KBM-7 (cell line): ENCODE measurements at places on chromosomes 16 and 17.

DNA sequence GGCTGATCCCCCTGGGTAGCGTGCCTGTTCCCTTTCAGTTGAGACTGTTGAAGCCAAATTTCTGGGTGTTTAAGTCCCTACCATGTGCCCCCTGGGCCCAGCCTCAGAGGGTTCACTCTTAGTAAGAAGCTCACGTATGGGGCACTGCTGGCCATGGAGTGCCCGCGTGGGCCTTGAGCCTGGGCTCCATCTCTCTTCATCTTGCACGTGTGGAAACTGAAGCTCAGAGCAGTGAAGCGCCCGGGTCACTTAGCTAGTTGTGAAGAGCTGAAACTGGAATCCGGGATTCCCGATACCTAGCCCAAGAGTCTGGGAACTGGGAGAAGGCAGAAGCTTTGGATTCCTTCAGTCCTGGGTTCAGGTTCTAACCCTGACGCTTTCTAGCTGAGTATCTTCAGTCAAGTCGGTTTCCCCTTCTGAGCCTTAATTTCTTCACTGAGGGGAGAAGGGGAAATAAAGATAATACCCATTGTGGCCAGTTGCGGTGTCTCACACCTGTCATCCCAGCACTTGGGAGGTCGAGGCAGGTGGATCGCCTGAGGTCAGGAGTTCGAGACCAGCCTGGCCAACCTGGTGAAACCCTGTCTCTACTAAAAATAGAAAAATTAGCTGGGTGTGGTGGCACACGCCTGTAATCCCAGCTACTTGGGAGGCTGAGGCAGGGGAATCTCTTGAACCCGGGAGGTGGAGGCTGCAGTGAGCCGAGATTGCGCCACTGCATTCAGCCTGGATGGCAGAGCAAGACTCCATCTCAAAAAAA, 103.9 kb downstream of the OR1D5 start:
- DNase-seq, result no peak

- peak; percentile 92 for DNase-seq
These were observed 12.6 kb upstream of the ATP6V0C start for GRCh38 chr16:2500918-2501750.

DNA sequence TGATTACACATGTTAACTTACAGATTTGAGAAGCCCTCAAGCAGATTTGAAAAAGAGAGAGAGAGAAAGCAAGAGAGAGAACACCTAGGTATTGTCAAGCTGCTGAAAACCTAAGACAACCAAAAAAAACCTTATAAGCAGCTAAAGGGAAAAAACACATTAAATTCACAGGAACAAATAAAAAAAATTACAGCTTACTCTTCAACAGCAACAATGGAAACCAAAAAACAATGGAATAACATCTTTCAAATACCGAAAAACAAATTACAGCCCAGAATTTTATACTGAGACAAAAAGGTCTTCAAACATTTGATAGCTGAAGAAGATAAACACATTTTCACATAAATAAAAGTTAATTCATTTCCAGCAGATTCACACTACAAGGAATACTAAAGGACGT, 8.4 kb upstream of the CFAP20 start:
- DNase-seq, result no peak

- DNase-seq, result no peak
These were observed 35.5 kb upstream of the CMIP start for GRCh38 chr16:81409016-81409556.

DNA sequence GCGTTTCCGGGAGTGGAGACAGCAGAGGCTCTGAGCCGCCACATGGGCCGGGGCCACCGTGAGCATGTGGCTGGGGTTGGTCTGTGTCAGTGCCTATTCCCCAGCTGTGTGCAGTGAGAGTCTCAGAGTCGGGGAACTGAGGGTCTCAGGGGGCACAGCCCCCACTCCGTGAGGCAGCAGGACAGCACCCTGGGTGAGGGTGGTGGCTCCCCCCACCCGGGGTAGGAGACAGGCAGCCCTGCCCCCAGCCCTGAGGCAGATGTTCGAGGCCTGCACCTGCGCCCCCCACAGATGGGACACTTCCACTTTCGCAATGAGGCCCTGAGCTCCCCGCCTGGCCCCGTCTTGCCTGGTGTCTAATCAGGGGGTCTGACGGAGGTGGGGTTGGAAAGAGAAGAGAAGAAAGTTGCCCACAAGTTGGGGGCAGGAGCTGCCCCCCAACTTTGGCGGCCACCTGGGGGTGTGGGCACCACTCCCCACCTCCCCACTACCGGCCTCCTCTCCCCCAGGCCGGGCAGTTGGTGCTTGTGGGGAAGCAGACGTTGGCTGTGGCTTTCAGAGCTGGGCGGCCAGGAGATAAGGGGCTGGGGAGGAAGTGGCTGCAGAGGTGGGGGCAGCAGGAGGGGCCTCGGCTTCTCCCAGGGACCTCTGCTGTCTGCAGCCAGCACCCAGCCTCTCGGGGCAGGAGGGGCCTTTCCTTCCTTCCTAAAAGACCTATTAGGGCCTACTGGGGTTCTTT, 1.8 kb upstream of the CBFA2T3 start:
- DNase-seq, result peak; percentile 96

- DNase-seq, result no peak
These were observed 2.3 kb downstream of the ARL4D start for GRCh38 chr17:43400943-43401717.

DNA sequence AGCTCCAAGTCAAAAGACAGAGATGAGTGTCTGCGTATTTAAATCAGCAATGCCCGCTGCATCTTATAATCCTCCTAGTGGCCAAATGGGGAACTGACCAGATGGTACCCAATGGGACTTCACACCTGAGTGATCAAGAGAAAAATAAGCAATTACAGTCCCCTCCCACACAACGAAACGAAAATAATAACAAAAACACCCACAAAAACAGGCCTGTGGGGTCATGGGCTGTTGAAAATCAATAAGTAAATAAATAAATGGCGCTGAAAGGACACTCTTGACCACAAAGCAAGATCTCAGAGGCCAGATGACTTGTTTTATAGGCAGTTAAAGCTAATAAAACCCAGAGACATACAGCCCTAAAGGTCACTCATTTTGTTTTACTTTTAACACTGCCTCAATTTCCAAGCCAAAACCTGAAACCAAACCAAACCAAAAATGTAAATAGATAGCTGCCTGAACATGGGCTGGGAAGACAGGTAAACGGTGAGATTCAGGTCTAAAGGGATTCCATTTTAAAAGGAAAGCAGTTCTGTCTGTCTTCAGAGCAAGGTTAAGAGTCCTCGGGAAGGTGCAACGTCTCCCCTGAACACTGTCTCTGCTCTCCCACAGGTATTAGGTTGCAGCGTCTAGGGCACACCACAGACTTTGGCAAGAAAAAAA, 1.3 kb downstream of the ZNF821 start:
- peak; percentile 85 for DNase-seq
